KBM-7 (cell line): ENCODE measurements at places on chromosomes 5 and 9.

GRCh38 chr5:148932355-148932935, 106.0 kb downstream of the ADRB2 start:
- DNase-seq = no peak

DNA sequence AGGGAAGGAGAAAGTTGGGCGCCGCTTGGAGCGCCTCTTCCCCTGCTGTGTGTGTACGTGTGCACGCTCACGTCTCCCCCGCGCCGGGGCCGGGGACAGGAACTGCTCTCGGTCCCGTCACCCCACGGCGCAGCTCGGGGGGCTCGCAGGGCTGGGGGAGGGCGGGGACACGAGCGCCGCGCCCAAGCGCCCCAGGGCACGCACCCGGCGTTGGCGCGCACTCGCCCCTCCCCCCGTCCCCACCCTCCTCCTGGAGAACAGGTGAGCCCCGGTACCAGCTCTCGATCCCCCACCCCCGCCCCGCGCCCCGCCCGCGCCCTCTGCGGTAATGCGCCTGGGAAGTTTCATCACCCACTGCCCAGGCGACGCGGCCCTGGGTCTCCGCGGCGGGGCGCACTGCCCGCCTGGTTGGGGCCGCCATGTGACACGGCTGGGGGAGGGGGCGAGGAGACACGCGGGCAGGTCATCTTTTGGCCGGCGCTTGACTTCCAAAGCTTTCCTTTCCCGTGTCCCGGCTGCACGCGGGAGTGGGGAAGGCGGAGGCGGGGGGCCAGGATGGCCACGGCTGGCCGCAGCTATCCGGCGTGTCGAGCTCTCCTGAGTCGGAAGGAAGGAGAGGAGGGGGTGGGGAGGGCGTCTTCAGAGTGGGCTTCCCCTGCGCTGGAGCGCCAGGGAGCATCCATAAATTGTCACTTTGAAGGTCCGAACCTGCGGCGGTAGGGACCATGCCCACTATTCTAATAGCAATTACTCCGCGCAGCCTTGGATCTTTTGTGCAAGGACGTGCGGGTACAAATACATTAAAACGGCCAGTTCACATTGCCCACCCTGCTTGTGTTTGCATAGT, 1.5 kb upstream of the STC2 start:
- peak; percentile 68 for DNase-seq

DNA sequence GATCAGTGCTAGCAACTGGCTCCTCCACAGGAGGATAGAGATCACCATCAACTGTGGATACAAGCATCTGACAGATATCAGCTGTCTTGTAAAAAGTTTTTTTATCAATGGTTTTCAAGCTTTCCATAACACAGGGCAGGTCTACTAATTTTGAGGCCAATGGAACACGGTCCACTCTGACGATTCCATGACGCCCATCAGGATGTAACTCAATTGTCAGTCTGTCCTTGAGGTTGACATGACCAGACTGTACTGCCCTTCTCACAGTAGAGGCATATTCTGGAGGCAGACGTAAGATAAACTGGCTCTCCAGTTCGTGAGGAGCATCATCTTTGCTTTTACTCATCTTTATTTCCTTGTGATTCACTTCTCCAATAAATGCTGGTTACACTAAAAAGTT, 885 bp downstream of the TAF7 start:
- no peak for DNase-seq

- no peak for DNase-seq
Measured at GRCh38 chr9:132946211-132946610, 1.8 kb upstream of the TSC1 start.

DNA sequence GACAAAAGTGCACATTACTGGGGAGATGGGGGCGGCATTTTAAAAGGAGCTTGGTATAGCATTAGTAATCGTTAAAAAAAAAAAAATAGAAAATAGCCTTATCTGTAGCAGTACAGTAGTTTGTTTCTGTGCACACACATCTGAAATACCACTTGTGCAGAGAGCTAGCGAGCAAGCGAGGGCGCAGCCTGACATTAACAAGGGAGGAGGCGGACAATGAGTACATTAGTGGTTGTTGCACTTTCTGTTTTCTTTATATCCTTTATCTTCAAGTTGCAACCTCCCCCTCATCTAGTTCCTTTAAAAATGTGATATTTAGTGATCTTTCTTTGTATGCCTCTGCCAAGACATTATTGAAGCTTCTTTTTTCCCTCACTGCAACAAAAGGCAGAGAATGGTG, 880 bp upstream of the PTPDC1 start:
- DNase-seq = no peak

- DNase-seq = no peak
Measured at GRCh38 chr5:2141254-2142000, 258.7 kb upstream of the IRX4 start.

- DNase-seq = no peak
Measured at GRCh38 chr9:116193636-116194035, 40.0 kb downstream of the PAPPA start.

DNA sequence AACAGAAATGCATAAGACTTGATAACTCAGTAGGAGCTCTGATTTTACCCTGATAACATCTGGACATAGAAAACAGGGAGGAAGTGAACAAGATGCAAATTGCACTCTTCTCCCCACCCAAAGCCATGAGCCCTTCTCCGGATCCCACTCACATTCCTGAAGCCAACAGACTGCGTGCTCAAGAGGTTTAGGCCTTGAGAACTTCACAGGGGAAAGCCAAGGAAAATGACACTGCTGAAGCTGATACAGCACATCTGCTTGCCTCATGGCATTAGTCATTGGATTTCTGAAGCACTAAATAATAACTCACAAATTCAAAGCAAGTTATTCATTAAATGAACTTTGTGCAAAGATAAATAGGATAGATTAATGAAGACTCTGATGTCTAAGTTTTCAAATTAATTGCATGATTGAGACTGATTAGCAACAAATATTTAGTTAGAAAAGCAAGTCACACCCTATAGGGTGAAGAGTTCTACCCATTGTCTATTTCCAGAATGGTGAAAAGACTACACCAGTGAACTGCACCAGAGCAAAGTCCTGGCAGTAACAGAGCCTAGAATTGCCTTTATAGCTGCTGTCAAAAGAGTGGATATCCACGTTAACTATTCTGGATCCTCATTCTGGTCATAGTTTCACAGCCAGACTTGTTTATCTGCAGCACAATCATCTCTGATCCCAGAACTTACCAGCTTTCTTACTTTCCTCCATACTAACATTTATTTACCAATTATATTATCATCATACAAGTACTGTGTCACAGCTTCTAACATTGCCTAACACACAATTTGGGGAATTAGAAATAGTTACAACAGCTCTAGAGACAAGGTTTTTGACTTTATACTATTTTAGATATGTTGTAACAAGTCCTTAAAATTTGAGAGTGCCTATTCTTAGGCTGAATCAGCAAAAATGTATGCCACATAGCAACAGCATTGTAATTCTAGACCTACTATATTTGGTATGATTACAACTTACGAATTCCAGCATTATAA, 432.1 kb upstream of the RGMB start:
- DNase-seq = no peak

DNA sequence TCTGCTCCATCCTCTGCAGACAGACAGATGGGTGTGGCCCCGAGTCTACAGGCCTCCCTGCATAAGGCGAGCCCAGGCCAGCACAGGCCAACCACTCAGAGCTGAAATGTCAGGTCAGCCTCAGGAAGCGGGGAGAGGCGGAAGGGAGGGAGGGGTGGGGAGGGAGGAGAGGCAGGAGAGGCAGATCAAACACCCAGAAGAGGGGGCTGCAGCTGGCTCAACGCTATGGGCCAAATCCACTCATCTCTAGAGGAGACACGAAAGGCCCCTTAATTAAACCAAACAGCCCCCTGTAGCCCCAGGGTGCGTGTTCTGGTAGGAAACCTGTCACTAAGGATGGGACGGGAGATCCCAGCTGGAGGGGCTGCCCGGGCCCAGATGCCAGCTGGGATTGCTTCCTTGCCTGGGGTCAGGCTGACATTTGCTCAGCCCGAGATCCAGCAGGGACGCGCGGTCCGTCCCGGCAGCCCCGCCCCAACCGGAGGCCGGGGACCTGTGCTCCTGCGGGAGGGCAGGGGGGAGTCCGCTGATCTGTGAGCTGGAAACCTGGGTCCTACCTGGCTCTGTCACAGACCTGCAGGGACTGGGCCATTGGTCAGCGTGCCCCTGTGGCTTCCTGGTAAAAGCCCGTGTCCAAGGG, 97.2 kb upstream of the SARDH start:
- DNase-seq = no peak

DNA sequence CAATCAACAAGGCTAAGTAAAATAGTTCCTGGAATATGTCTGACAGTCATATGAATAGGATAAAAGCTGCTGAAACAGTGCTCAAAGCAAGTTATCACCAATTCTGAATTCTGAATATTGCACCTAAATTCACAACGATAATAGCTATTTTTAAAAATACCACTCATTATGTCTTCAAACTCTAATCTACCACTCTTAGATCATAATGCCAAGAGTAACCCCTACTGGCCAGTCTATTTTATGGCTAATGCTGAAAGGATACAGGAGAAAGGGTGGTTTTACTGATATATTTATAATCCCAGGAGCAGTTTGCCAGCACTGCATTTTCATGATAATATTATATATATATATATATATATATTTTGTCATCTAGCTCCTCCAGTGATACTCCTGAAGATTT, 232.8 kb downstream of the PDE4D start:
- peak; percentile 35 for DNase-seq

GRCh38 chr5:109531262-109531661, 121.5 kb upstream of the PJA2 start:
- DNase-seq = no peak

GRCh38 chr9:110877374-110877773, 160.9 kb downstream of the LPAR1 start:
- DNase-seq = no peak

DNA sequence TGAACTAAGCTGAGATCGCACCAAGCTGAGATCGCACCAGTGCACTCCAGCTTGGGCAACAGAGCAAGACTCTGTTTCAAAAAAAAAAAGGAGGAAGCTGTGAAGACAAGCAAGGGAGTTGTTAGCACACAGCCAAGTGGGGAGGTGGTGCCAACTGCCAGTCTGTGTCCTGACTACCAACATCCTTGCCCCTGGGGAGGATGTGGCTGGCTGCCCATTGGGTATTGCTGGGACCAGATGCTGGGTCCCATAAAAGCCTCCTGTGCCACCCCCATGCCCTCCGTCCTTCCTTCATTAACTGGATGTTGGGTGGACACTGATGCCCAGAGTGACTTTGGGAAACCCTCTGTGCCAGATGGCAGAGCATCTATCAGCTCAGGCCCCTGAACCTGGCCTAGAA, 157.1 kb upstream of the COL5A1 start:
- DNase-seq = no peak
